ENCODE measurements at places on chromosomes 4 and X. TPM values are rescaled to one million over a fixed set of nuclear protein-coding genes. Genes with fewer than 3 reads are reported as not detected.

DUX4 gene
- not detected for total RNA-seq

H2BW2 gene
- total RNA-seq, result not detected

TECRL gene
- total RNA-seq, result not detected

GAB3 gene
- 0.55 TPM for total RNA-seq

FAM50A gene
- total RNA-seq, result 89.4 TPM

CDS1 gene
- 0.81 TPM for total RNA-seq

BEX5 gene
- not detected for total RNA-seq

S100P gene
- 59.5 TPM for total RNA-seq

WDR1 gene
- 190 TPM for total RNA-seq

POF1B gene
- total RNA-seq, result 2.1 TPM

NSG1 gene
- 1.2 TPM for total RNA-seq

Measured in A549 treated with RU486 at 1 μM for 4 hours (cell line).